ENCODE measurements at places on chromosomes 1 and 21.

- DNase-seq, result peak; percentile 54
Measured at GRCh38 chr1:167714098-167714438, 7.7 kb upstream of the MPZL1 start.

DNA sequence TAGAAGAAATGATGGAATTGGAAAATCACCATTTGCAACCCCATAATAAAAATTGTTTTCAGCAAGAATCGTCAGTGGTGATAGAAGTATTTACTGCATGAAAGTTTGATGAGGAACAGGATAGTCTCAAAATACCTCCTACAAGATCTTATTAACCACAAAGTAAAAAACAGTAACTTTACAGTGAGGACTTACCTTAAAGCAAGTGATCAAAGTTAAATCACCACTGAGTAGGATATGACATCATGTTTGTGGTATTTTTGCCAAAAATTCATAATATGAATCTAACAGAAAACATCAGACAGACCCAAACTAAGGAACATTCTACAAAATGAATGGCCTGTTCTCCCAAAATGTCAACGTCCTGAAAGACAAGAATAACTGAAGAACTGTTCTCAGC, 19.9 kb downstream of the ALDH9A1 start:
- DNase-seq, result no peak

DNA sequence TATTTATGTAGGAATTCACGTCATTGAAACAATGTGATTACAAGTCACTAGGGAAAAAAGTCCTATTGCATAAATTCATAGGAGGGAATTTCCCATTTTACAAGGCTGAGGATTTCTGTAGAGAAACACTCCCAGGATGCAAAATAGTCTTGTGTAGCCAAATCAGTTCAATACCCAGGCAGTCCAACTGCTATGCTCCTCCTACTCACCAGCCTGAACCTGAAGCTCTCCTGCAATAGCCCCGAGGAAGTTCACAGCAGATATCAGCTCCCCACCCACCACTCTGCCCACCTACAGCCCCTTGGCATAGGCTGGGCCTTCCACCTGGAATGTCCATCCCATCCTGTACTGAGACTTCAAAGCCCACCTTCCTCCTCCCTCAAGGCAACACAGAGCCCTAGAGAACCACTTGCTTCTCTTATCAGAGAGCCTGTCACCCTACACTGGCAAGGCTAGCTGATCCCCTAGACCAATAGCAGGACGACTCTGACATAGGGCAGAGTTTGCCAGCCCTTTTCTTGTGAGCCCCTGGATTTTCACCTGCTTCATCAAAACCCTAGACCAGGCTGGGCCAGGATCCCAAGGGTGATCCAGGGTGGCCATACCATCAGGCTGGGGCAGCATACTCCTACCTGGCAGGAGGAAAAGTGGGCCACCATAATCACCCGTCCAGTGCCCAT, 1.5 kb downstream of the LSS start:
- DNase-seq, result peak; percentile 76

- no peak for DNase-seq
Measured at GRCh38 chr1:205961405-205961804, 18.1 kb upstream of the SLC26A9 start.

DNA sequence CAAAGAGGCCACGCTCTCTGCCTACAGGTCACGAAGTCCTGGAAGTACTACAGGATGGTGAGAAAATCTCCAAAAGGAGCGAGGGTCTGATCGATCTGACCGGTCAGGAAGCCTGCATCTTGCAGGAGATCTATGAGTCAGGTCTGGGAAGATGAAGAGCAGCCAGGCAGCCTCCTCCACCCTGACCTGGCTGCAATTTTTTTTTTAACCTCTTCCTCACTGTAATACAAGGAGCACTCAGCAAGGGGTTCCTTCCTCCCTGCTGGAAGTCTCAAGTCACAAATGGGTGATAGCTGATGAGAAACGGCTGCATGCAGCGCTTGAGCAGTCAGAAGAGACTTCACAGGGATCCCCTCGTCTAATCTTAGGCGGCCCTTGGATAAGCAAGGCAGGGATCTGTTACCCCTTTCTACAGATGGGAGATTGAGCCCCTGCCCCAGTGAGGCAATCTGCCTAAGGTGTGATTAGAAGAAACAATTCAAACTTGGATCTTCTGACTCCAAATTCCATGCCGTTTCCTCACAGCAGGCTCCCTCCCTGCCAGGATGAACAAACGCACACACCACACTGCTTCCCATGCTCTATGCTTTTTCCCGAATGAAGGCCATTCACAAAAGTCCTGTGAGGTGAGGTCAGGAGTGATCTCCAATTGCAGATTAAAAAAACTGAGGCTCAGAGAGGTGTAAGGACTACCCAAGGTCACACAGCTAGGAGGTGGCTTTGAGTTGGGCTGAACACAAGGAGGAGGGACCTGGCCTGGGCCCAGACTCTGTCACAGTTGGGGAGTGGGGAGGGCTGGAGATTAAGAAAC, 48.3 kb downstream of the ECE1 start:
- no peak for DNase-seq

DNA sequence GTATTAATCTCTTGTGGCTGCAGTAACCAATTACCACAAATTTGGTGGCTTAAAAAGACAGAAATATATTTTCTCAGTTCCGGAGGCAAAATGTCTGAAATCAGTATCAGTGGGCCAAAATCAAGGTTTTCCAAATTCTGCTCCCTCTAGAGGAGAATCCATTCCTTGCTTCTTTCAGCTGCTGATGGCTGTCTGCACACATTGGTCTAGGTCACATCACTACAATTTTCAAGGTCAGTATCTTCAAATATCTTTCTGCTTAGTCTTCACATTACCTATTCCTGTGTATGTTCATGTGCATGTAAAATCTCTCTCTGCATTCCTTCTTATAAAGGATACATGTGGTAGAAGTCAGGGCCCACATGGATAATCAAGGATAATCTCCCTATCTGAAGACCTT, 999.4 kb downstream of the KCNT2 start:
- no peak for DNase-seq

- DNase-seq, result no peak
Measured at GRCh38 chr1:4585705-4586104, 68.7 kb upstream of the AJAP1 start.

- no peak for DNase-seq
Measured at GRCh38 chr1:51328279-51328678, 2.1 kb downstream of the TTC39A start.

DNA sequence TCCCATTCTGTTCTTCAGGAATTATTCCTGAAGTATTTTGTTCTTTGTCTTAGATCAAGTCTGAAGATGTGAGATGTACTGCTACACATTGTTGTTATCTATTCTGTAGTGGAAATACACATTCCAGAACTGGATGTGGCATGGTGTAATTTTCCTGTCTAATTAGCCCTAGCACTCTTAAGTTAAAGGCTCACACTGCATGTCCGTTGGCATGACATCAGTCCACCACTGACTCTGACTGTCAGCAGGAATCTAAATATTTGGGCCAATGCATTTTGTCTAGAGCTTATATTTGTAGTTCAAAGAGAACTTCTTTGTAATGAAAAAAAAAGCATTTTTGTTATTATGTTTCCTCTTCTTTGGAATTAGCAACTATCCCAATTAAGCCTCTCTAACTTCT, 201.0 kb downstream of the S1PR1 start:
- peak; percentile 48 for DNase-seq

- peak; percentile 73 for DNase-seq
Measured at GRCh38 chr1:92739669-92740524, 45.0 kb downstream of the EVI5 start.

- peak; percentile 62 for DNase-seq
Measured at GRCh38 chr1:246724731-246725095, 504 bp downstream of the SCCPDH start.

DNA sequence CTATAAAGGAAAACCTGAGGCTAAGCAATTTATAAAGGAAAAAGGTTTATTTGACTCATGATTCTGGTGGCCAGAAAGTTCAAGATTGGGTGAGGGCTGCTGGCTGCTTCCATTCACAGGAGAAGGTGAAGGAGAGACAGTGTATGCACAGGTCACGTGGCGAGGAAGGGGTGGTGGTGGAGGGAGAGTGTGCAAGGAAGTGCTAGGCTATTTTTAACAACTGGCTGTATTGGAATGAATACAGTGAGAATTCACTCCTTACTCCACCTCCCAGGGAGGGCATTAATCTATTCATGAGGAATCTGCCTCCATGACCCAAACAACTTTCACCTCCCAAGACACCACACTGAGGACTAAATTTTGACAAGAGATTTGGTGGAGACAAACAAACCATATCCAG, 51.0 kb downstream of the SYDE2 start:
- DNase-seq, result no peak

DNA sequence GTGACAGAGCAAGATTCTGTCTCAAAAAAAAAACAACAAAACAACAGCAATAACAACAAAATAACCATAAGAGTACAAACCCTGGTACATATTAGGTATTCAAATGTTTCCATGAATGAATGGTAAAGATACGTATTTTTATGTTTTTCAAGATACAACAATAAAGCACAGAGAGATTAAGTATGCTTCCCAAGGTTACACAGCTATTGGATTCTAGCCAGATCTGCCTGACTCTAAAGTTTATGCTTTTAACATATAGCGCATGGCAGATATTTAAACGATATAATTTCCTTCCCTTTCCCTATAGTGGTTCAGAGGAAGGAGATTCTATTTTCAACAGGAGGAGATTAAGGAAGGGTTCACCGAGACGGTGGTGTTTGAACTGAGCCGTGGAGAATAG, 25.5 kb downstream of the RNU5D-1 start:
- DNase-seq, result no peak

- no peak for DNase-seq
Measured at GRCh38 chr1:183274836-183275235, 88.8 kb downstream of the LAMC2 start.

DNA sequence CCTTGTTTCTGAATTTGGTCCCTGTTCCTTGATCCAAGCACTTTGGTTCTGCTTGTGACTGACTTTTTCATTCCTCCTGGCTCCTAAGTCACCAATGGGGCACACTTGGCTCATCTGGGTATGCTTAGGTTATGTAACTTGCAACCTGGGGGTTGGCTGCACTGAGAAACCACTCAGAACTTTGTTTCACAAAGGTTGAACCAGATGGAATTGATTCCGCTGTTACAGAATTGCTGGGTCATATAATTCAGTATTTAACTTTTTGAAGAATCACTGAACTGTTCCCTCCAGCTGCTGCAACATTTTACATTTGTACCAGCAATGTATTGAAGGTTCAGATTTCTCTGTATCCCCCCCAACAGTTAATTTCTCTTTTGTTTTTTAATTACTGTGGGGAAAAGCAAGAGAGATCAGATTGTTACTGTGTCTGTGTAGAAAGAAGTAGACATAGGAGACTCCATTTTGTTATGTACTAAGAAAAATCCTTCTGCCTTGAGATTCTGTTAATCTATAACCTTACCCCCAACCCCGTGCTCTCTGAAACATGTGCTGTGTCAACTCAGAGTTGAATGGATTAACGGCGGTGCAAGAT, 9.6 kb upstream of the NVL start:
- no peak for DNase-seq

GRCh38 chr1:39109644-39110043, 83.5 kb downstream of the NDUFS5 start:
- peak; percentile 16 for DNase-seq

GRCh38 chr1:240666568-240667198, 54.7 kb upstream of the GREM2 start:
- DNase-seq, result peak; percentile 4

DNA sequence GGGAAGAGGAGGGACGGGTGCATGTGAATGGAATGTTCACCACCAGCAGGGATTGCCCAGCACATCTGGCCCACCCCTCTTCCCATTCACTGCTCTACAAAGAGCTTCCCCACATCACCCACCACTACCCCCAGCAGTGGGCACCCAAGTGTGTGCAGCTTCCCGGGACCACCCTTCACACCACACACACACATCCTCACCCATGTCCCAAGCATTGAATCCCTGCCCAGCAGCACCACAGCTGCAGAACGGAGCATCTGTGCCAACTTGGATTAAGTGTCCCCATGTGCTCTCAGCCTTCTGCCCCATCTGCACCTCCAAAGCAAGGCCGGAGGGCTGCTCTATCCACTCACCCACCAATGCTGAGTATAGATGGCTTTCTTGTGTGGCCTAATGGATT, 141.4 kb downstream of the PSMG1 start:
- DNase-seq, result no peak

- no peak for DNase-seq
Measured at GRCh38 chr1:87785386-87785785, 456.7 kb downstream of the LMO4 start.

DNA sequence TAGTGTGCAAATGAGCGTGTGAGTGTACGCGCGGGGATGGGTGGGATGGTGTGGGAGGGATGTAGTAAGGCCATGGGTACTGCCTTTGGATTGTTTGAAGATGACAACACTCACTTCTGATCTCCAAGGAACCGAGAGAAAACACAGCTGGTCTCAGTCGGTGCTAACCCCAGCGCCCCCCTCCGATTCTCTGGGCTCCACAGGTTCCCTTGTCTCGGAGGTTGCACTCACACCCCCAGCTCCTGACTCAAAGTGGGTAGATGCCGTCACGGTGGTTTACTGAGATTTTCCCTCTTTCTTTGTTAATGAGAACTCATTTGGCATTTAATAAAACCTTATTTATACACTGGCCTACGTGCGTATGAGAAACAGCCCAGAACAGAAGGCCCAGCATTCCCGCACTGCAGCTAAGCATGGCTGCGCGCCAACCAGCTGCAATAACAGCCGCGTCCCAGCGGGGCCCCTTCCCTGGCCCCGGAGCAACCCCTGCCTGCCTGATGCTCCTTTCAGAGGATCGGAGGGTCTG, 25.8 kb downstream of the ABCA4 start:
- no peak for DNase-seq

GRCh38 chr21:36186506-36187399, 30.1 kb downstream of the DOP1B start:
- DNase-seq, result no peak

DNA sequence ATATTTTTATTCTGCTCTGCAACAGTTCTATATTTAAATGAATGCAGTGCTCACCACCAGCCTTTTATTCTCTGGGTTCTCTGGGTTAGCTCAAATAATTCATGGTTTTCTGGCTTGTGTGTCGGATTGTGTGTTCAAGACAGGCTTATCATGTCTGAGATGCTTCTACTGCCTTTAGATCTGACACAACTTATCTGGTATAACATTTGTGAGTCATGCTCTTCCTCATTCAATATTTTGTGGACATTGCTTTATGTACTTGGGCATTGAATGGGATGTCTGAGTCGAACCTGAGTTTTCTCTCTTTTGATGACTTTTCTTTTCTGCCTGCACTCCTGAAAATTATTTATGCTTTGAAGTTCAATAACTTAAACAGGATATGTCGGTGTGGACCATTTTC, 17.6 kb upstream of the PKP1 start:
- DNase-seq, result no peak

Data from Karpas-422 (cell line).